ENCODE measurements at places on chromosomes 5 and 9.

DNA sequence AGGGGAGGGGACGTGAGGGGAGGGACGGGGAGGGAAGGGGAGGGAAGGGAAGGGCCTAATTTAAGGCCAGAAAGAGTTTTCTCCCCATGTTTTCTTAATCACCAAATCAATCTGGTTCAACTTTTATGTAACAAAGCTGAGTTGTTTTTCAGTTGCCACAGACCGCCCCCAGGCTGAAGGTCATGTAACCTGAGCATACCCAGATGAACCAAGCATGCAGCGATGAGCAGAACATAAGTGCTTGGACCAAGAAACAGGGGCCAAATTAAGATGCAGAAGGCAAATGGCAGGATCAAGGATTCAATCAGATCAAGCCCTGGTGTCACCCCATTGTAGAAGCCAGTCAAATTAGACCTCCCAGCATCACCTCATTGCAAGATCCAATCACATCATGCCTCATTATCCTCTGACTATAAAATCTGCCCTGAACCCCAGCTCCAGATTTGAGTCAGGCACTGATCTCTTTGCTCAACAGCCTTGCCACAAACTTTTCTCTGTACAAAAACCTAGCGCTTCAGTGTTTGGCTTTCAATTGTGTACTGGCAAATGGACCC lies 113.5 kb upstream of the TNPO1 start:
- DNase-seq, result no peak

- no peak for DNase-seq
Observed at GRCh38 chr5:176620333-176620981, 9.9 kb downstream of the SNCB start.

DNA sequence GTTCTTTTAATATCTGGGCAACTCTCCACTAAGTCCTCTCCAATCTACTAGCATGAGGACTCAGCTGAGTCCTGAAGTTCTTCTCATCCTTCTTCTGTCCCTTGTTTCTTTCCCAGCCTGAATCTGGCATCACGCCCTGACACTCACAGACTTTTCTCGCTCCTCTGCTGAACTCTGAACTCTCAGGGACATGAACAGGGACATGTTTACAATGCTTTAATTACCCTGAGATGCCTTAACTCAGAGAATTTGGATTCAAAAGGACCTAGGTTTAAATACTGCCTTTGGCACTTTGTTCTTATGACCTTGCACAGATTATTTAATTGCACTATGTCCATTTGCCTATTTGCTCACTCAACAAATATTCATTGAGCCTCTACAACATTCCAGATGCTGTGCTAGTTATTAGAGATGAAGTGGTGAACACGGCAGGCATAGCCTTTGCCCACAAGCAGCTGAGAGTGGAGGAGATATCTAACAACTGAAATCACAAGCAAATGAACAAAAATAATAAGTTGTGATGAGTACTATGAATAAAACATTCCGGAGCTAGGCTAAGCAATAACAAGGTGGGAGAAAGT lies 106.0 kb downstream of the ADRB2 start:
- no peak for DNase-seq

DNA sequence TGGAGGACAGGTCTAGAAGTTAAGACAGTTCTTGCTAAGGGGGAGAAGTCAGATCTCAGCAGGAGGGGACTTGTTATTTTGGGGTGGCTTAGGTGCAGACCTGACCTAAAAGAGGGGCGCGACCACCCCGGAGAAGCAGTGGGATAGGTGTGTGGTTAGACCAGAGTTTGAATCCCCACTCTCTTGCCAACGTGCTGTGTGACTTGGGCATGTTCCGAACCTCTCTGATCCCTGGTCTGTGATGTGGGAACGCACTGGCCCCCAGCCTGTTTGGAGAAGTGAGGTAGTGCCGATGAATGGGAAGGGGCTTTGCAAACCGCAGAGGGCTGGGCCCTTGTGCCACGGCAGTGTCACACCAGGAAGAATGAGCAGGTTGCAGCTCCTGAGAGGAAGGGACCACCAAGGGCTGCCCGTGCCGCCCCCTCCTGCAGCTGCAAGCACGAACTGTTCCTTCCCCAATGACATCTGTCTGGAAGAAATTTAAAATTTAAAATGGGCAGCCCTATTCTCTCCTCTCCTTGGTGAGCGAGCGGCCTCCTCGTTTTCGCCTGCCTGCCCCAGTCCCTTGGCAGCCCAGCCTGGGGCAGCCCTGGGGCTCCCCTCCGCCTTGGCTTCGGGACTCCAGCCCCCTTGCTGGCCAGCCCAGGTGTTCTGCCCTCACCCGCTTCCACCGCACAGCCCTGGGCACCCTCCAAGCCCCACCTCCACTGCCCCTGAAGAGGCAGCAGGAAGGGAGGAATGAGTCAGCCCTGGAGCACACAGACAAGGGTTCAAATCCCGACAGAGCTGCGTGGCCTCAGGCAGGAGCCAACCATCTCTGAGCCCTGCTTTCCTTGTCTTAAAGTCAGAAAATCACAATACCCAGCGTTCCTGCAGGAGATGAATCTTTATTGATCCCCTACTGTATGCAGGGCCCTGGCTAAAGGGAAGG lies 1.6 kb downstream of the FIBCD1 start:
- DNase-seq, result no peak

DNA sequence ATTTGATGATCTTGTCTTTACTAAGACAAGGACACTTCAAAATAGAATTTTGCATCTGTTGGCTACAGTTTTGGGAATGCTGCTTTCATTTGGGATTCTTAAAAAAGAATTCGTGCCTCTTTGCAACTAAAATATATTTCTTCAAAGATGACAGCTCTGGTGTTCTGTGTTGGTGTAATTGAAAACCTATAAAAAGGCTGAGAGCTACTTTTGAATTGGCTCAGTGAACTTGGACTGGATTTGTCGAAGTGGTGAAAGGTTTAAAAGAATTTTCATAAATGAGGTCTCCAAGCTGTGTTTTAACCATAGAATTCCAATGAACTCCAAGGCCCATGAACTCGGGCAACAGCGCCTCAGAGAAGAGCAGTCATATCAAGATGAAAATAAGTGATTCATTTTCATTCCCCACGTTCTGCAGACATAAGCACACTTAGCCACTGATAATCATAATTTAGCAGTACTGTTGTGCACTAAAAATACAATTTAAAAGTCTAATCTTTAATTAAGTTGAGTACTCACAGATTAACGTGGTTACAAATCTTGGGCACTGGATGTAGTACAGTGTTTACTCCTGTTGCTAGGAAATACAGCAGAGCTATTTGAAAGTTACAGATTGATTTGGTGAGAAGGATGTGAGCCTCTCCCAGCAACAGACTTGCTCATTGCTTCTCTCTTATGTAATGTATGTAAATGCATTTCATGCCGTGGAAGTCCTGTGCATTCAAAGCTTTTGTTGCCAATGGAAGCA lies 10.9 kb downstream of the SNCAIP start:
- DNase-seq, result no peak

- no peak for DNase-seq
Observed at GRCh38 chr5:91848453-91848852, 465.3 kb upstream of the ARRDC3 start.

DNA sequence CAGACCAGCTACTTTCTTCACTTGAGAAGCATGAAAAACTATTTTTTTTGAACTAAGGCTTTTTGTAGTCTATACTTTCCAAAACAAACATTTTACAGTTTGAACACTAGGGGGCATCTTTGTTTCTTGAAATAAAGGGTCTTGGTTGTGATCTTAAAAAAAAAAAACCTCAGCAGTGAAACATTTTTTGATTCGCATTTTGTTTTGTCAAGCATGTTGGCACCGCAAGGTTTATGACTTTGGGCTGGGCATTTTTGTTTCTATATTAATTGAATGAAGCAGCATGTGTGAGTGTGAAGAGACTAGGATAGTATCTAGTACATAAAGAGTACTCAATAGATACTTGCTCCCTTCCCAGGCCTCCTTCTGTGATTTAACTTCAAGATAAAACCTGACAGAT lies 31.6 kb upstream of the ACOT12 start:
- peak; percentile 56 for DNase-seq

- DNase-seq, result no peak
Observed at GRCh38 chr5:35143841-35144240, 86.4 kb downstream of the PRLR start.

DNA sequence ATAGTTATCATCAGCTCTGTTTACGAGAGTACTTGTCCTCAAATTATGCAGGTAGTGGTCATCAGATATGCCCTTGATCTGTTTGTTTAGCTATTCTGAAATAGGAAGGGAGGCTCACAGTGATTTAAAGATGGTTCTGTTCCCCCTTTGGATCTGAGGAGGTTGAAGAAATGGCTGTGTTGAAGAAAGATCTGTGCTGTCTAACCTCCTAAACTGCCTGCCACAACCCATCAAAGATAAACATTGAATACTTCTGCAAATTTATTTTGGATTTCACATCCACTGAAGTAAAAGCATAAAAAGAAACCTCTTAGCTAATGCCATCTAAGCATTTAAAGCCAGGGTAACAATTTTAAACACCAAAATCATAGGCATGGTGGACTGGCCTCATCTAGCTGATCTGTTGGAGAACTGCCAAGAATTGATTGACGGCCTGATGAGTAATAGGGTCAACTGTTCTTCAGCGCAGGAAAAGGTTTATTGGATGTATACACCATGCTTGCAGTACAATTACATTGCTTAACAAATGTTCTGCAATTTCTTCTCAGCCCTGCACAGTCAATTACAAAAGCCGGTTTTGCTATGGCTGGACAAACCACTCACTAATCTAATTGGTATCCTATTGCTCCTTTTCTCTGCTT lies 97.6 kb downstream of the SEMA6A start:
- peak; percentile 16 for DNase-seq

DNA sequence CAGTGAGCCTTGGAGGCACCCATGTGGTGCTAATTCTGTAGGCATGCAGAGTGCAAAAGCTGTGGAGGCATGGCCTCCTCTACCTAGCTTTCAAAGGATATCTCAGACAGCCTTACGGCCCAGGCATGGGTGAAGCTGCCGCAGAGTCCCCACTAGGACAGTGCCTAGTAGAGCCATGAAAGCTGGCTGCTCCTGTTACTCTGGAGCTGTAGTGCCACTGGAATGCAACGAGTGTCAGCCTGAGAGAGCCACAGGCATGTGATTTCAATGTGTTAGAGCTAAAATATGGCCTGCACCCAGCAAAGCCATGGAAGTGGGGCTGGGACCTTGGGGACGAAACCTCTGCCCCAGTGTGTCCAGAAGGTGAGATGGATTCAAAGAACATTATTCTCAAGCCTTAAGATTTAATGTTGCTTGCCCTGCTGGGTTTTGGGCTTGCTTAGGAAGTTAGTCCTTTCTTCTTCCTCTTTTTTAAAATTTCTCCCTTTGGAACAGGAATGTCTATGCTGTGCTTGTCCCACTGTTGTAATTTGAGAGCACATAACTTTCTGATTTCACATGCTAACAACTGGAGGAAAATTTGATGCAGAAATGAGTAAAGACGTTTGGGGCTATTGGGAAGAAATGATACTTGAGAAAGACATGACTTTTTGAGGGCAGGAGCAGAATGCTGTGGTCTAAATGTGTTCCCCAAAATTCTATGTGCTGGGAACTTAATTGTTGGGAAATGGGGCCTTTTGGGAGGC lies 298.4 kb downstream of the PSAT1 start:
- no peak for DNase-seq

DNA sequence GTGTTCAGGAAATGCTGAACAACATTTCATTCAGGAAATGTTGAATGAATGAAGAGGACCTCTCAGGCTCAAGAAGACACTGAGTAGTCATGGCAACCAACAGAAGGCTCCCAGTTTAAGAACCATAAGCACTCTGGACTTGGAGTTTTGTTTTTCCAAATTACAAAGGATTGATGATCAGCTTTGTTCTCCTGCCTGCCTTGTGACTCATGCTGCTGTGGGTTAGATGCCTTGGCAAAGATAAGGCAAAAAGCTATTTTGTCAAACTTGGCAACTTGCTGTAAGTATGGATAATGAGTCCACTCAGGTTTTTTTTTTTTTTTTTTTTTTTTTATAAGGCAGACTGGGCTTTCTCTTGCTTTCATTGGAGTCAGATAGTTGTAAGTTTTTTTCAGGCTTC lies 365.0 kb downstream of the TMEM232 start:
- DNase-seq, result no peak

- DNase-seq, result no peak
Observed at GRCh38 chr5:7683753-7684152, 167.2 kb downstream of the CFAP90 start.

- DNase-seq, result no peak
Observed at GRCh38 chr9:105662184-105663104, at the start of gene TAL2. TSS of gene TAL2 (plus strand) at chr9:105662457. CDS start at chr9:105662497, 40 bp downstream.

GRCh38 chr5:171578829-171579491 lies 159.5 kb downstream of the FGF18 start:
- no peak for DNase-seq

GRCh38 chr5:68345582-68345981 lies 130.0 kb downstream of the PIK3R1 start:
- DNase-seq, result no peak

DNA sequence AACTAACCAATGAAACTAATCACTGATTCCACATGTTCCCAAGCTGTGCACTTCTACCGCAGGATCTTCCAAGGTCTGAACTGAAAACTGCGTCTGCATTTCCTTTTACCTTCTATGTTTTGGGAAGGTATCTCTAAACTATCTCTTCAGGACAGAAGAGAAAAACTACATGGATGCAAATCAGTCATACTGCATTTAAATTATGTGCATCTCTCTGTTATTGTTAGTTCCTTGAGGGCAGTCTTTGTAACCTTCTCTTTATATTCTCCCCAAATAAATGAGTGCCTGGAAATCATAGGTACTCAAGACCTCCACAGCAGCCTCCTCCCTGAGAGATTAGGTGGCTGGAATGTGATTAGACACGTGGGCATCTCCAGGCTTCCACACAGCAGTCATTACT lies 17.1 kb downstream of the MTX3 start:
- no peak for DNase-seq
